Stimulated activated CD8-positive, alpha-beta memory T cell treated with anti-CD3 and anti-CD28 coated beads, Interleukin-4, amount 100 ng/mL, for 1 hour (primary cell): ENCODE measurements at places on chromosomes 2 and 18.

DNA sequence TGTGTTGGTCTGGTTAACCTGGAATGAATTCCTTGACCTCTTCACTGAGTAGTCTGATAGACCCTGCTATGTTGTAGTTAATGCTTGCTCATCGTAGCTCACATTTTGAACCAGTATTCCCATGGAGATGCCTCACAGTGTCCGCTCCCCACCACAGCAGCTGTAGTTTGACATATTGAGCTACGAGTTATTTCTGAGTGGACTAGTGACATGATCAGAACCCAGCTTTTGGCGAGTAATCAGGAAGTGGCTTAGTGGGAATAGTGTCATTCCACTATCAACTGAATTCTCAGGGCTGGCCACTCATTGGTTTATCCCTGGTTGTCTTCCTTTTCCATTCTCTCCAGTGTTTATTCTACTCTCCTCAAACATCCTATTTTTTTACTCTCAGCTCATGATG, 102.7 kb downstream of the MYO1B start:
- DNase-seq: no peak

- DNase-seq: no peak
Observed at GRCh38 chr2:82796132-82796531, 1662.9 kb downstream of the SUCLG1 start.

- DNase-seq: no peak
Observed at GRCh38 chr2:48131539-48132270, 225.4 kb upstream of the FBXO11 start.

GRCh38 chr2:126978333-126978732, 79.6 kb downstream of the TEX51 start:
- no peak for DNase-seq

GRCh38 chr2:196990788-196991461, 64.4 kb upstream of the PGAP1 start:
- no peak for DNase-seq

DNA sequence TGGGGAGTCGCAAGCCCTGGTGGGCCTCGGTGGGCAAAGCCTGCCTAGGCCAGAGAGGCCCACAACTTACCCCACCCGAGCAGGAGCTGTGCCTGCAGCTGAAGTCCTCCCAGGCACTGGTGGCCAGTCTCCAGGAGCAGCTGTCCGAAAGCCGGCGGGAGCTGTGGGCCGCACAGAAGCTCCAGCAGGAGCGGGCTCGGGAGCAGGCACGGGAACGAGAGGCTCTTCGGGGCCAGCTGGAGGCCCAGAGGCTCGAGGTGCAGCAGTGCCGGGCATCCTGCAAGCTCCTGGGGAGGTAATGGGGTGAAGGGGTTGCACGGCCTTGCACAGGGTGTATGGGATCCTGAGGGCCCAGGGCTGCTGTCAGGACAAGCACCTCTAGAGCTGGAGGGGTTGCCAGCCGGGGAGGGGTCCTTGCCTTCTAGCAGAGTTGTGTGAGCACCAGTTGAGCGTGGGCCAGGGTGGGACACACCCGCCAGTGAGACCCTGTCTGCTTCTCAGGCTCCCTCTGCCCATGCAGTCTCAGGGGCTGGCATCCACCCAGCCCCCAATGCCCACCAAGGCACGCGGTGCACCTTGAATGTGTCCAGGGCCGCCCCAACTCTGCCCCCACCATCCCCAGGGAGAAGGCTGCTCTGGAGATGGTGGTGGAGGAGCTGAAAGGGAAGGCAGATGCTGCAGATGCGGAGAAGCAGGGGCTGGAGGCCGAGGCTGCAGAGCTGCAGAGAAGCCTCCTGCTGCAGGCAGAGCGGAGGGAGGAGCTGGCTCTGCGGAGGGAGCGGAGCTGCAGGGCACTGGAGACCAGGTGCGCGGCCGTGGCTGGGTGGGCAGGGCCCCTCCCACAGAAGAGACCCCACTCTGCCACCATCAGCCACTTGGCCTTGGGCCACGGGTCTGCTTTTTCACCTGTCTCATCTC, 27.2 kb downstream of the CROCC2 start:
- no peak for DNase-seq

DNA sequence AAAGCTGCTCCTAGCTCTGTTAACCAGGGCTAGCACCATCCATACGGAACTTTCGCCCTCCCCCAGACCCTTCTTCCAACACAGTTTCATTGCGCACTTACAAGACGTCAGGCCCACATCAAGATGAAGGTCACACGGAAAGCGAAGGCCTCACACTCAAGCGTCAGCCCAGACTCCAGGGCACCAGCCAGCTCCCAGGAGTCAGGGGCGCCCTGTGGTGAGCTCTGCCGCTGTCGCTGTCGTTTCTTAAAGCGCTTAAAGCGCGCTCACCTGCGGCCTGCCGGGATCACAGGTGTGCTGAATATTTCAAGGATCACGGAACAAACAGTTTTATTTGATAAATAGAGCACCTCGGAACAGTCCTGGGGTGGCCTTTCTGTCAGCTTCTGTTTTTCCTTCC, 163.1 kb downstream of the CDH20 start:
- DNase-seq: no peak

DNA sequence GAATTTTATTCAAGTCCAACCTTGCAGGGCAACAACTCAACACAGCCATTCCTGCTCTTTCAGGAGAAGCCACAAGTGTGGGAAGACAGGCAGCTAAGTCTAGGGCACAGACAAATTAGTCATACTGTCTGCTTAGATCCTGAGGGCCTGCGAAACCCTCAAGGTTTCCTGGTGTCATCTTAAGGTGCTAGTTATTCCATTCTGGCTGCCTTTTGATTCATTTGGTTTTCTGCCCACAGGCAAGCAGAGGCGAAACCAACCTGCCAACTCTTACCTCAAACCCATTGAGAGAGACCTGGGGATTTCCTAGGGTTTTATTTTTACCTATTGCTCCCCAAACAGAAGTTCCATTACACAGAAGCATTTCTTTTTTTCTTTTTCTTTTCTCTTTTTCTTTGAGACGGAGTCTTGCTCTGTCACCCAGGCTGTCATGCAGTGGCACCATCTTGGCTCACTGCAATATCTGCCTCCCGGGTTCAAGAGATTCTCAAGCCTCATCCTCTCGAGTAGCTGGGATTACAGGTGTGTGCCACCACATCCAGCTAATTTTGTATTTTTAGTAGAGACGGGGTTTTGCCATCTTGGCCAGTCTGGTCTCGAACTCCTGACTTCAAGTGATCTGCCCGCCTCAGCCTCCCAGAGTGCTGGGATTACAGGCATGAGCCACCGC, 23.7 kb upstream of the SCYGR1 start:
- DNase-seq: no peak

DNA sequence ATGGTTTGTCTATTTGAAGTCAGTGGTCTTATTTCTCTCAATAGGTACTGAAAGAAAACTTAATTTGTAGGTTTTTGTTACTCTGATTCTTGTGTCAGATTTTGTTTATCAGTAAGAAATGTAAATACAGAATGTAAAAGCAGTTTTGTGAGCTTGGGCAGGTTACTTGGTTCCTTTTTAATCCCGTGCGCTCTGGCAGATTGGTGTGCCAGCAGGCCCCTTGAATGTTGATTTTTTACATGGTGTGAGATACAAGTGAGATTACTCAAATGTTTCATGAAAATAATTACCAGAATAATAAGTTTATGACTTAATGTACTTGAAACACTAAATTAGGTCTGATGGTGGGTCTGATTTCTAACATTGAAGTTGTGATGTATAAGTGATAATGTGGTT, 13.4 kb downstream of the HNRNPA3 start:
- DNase-seq: no peak

GRCh38 chr2:149152469-149152953, 114.0 kb downstream of the LYPD6B start:
- DNase-seq: no peak

GRCh38 chr2:113260991-113261390, 17.7 kb downstream of the PAX8 start:
- no peak for DNase-seq

- no peak for DNase-seq
Observed at GRCh38 chr18:48673853-48674721, 135.3 kb downstream of the CTIF start.

- DNase-seq: no peak
Observed at GRCh38 chr2:47777277-47777937, 5.5 kb upstream of the MSH6 start.

- DNase-seq: no peak
Observed at GRCh38 chr2:118255771-118256372, 167.6 kb downstream of the INSIG2 start.

GRCh38 chr2:96241900-96242611, 23.7 kb downstream of the TMEM127 start:
- DNase-seq: peak; percentile 21
